SHP77 (cell line): ENCODE measurements at places on chromosomes 5 and 9.

- DNase-seq: no peak
Measured at GRCh38 chr9:73597771-73598170, 446.1 kb downstream of the ANXA1 start.

DNA sequence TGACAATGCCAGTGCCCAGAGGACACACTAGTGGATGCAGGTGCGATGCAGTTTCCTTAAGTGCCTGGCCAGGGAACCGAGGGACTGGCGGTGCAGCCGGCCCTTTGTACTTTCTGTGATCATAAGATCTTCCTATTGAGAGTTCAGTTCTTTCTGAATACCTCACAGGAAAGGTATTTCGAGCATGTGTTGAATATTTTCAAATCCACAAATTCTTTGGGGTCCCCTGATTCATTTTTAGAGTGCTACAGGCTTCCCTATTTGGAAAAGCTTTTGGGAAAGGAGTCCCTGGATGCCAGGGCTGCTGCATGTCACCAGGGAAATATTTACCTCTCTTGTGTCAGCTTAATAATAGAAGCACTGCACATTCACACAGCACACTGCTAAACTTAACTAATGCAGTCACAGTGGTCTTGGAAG is 281.5 kb downstream of the GADD45G start:
- no peak for DNase-seq

DNA sequence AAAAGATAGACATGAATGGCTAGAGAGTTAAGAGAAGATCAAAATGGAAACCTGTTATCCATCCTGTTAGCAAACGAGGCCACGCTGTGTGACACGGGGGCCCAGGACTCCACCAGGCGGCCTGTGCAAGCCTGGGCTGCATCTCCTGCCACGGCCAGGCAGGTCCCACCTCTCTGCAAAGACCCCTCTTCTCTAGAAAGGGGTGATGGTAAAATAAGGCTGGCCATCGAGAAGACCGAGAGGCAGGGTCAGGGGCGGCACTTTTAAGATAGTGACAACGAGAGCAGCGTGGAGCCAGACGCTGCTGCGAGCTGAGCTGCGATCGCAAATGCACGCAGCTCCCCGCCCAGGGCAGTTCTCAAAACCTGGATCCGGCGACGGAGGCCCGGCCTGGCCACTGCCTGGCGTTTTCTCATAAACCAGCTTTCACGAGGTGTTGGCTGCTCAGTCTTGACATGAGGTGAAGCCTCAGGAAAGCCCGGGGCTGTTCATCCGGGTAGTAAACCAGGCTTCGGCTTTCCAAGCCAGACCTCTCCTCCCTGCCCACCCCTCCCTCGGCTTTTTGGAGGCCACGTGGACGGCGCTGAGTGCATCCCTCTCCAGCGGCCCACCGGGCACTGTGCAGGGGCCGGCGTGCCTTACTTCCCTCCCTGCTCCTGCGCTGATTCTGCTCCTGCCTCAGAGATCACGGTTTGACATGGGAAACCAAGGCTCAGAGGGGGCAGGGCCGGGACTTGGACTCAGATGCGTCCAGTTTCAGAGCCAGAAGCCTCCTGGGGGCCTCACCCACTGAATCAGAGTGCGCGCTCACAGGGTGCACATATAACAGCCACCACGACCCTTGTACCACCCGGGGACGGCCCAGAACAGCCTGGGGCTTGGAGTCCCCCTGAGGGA is 151.6 kb upstream of the PHYKPL start:
- DNase-seq: no peak

GRCh38 chr9:80491086-80491696 is 919.4 kb downstream of the TLE4 start:
- no peak for DNase-seq

DNA sequence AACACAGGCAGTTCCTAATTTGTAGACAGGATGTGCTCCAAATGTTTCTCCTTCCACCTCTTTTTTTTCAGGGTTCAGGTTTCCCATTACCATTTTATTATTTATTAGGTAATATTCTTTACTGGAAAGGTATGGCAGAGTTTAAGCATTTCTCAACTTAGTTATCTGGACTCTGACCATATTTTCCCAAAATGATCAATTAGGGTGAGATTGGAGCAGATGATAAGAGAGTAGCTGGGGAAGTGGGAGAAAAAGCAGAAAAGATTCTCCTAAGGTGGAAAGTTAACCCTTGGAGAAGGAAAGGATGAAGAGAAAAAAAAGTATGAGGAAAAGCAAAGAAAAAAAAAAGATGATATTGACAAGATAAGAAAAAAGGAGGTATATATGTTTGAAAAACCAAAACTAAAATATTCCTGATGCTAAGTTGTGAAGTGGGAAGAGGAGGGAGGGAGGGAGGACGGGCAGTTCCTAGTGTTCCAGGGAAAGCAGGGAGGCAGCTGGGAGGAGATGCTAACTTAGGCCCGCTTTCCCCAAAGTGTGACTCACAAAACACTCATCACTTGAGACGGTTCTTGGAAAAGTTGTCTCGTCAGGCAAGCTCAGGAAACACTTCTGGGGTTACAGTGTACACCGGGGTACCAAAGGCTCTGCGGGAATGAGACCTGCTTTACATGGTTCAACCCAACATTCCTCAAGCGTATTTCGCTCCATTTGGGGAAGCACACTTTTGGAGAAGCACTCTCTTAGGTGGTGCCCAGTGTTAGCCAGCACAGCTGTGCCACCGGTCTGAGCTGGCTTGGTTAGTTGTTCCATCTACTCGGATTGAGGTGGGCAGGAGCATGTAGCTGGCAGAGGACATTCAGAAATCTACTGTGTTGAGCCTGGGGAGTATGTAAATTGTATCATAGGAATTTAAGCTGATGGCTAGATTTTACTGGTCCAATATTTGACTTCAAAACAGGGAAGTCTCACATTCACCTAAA is 35.1 kb downstream of the B4GALT1 start:
- DNase-seq: no peak

GRCh38 chr5:65482736-65483545 is 1.2 kb upstream of the ADAMTS6 start:
- peak; percentile 20 for DNase-seq
